T-helper 1 cell (primary cell): ENCODE measurements at places on chromosomes 7 and 10.

DNA sequence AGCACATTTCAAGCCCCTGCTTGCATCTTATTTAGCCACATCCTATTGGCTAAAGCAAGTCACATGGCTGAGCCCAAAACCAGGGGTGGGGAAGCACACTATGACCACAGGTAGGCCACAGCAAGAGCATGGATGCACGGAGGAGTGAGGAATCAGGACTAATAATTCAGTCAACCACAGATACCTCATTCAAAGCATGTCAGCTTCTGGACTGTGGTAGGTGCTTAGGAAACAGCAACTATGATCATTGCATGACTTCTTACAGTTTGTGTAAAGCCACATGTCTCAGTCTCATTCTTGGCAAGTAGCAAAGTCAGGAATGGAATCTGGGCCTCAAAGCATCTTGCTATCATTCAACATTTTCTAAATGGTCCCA, 79.0 kb upstream of the EMX2 start:
- DNase-seq, result no peak

DNA sequence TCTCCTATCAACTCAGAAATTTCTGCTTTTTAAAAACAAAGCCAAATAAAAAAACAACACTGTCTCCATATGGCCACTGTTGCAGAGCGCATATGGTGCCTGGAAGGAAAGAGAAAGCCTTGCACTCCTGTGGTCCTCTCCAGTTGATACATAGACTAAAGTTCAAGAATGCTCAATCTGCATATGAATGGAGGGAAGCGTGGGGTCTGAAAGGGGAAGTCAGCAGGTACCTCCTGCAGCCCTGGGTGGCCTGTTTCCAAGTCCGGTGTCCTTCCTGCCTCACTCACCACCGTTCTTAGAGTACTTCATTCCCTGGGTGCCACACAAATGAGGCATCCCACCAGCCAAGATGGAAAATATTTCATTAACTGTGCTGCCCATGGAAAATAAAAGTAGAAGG, 138.3 kb upstream of the PALS2 start:
- no peak for DNase-seq

DNA sequence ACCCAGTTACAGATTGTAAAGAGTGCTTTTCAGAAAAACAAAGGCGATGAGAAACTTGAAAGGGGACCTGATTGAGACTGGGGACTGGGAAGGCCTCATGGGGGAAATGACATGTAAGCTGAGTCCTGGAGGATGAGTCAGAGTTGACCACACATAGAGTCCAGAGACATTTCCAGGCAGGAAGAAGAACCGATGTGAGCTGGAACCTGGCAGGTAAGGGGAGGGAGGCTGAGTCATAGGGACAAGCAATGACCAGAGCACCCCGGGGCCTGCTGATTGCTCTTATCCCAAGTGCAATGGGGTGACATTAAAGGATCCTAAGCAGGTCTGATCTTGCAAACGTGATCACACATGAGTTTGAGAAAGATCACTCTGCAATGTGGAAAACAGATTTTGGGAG, 11.7 kb downstream of the TLL2 start:
- DNase-seq, result no peak

DNA sequence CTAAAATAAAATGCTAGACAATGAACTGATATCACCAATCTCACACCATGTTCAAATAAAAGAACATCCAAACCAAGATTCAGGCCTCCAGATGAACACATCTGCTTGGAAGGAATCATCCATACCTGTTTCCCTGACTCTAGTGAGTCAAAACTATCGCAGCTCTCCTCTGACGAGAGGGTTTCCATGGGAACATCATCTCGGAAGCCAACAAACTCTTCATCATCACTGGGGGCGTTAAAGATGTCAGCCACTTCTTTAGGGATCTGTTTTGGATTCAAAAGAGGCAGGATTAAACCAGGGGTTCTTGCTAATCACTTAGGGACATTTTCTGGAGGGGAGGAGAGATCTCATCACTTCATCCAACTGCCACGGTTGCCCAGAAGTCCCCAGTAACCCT, 29.1 kb downstream of the CDCA7L start:
- DNase-seq, result no peak

- no peak for DNase-seq
These were observed 6.4 kb upstream of the DUSP5 start for GRCh38 chr10:110491346-110491745.

GRCh38 chr7:2894118-2894940, 50.2 kb upstream of the GNA12 start:
- DNase-seq, result no peak

DNA sequence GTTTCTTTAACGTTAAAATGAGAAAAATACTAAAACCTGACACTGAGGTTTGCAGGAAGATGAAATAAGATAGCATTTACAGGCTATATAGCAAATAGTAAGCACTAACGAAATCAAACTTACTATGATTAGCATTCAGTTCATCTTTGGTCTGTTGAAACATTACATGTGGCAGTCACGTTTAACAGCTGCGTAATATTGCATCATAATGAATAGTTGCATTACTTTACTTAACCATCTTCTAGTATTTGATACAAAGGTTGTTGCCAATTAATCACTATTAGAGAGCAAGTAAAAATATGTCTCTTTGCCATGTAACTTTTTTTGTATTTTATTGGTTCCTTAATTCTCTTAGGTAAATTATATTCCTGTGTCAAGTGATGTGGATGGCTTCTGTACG, 131.8 kb upstream of the GHITM start:
- no peak for DNase-seq

- no peak for DNase-seq
These were observed 1.3 kb downstream of the MOSPD3 start for GRCh38 chr7:100613412-100614175.

DNA sequence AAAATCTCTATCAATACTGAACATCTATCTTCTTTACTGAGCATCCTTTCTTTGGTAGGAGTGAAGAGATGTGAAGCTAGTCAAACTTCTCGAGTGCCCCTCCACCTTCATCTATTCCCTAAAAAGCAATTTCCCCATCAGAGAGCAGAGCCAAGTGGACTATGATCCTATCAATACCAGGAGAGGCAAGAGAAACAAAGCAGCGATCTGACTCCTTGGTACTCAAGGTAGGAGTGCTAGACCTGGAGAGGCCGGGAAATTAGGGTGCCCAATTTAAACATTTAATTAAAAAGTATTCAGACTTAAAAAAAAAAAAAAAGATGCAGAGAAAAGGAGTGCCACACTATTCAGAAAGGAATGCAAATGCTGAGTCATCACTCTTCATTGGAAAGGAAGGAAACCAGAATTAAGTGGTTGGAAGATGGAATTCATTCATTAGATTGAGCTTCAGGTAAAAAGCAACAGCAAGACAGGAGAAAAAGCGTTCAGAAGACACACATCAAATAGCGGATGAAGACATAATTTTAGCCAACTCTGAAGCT, 1.6 kb downstream of the TIAL1 start:
- DNase-seq, result no peak

DNA sequence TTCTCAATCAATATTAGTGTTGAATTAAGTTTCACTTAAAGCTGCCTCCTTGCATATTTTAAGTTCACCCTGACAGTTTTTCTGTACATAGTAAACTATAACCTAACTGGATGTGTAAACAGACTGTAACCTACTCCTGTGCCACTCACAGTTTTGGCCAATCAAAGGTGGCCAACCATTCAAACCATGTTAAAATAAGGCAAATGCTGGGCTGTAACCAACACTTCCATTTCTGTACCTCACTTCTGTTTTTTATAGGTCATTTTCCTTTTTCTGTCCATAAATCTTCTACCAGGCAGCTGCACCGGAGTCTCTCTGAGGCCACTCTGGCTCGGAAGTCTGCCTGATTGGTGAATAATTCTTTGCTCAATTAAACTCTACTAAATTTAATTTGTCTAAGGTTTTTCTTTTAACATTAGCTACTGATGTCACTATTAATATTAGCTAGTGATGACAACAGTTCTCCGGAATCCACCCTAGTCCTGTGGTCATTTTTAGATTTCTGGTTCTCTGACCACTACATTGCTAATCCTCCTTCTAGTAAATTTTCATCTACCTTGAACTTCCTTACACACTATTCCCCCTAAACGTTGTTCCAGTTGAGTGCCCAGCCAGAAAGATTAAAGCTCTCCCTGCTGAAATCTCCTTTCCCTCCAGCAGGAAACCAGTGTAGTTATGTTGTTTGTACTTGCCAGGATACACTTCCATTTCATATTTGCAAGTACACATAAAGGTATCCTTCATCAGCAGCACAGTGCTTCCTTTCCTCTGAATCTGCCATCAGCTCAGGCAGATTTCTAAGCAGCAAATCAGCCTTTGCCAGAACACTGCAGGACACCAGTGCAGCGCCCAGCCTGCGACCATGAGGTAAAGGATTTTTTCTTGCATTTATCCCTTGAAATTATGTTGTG, 18.6 kb upstream of the IFIT2 start:
- DNase-seq, result no peak

- no peak for DNase-seq
These were observed 73.4 kb downstream of the PAPSS2 start for GRCh38 chr10:87733081-87733480.

- DNase-seq, result no peak
These were observed 85.7 kb downstream of the C10orf105 start for GRCh38 chr10:71633920-71634319.

DNA sequence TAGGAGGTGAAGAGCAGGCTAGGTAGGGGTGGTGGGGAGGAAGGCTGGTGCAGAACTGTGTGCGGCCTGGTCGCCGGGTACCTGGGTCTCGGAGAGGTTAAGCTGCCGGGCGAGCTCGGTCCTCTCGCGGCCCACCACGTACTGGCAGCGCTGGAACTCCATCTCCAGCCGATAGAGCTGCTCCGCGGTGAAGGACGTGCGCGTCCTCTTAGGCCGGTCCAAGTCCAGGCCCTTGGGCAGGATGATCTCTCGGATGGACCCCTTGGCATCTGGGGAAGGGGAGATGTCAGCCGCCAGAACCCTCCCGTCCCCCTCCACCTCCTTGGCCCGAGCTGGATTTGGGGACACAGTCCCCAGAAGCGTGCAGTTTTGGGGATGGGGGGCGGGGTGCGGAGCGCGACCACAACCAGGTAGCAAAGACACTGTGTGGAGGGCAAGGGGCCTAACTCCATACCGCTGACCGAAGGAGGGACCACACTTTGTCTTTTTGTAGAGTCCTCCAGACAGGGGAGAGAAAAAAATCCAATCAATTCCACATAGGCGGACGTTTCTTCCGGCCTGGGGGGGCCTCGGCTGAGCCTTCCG, 1.6 kb downstream of the VAX1 start:
- no peak for DNase-seq
